ENCODE measurements at places on chromosomes 1 and 21.

- DNase-seq = no peak
Observed at GRCh38 chr21:26394341-26394740, 178.7 kb downstream of the CYYR1 start.

DNA sequence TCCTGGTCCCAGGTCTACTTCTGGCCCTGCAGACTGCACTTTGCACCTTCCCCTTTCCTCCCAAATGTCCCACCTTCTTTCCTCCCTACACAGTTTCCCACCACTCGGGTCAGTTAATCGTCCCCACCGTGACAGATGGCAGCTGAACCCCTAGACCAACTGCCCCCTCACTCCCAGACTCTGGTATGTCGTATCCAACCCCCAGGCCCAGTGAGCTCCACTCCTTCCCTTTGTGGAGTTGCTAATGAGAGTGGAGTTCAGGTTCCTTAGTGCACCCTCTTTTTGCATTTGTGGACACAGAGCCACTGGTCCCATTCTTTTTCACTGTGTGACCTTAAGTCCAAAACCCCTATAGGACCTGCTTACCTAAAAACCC is 1.8 kb downstream of the MAN1C1 start:
- DNase-seq = no peak

DNA sequence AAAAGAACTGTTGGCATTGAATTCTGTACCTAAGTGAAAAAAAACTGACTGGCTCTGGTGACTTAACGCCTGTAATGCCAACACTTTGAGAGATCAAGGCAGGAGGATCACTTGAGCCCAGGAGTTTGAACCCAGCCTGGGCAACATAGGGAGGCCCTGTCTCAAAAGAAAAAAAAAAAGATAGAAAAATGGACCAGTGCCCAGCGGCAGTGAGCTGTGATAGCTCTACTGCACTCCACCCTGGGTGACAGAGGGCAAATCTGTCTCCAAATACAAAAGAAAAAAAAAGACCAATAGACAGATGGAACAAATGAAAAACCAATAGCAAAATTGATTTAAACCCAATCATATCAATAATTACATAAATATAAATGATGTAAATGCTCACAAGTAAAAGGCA is 674 bp upstream of the AKR7A3 start:
- DNase-seq = no peak

GRCh38 chr1:208858738-208859137 is 614.6 kb upstream of the PLXNA2 start:
- no peak for DNase-seq

DNA sequence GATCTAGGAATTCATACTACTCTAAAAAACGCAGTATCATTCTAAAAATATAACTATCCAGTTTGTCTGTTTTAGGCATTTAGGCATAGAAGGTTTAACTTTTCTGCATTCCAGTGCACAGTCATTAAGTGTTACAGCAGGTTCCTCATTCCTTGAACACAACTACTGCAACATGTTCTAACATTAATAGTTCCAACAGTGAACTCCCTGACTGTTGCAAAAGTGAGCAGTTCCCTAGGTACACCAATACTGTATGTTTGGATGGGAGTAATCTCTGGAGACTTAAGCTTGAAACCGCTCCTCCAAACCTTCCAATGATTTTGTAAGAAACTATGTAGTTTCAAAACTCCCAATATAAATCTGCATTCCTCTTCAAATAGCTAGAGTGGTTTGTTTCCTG is 46.2 kb downstream of the UCHL5 start:
- DNase-seq = no peak

DNA sequence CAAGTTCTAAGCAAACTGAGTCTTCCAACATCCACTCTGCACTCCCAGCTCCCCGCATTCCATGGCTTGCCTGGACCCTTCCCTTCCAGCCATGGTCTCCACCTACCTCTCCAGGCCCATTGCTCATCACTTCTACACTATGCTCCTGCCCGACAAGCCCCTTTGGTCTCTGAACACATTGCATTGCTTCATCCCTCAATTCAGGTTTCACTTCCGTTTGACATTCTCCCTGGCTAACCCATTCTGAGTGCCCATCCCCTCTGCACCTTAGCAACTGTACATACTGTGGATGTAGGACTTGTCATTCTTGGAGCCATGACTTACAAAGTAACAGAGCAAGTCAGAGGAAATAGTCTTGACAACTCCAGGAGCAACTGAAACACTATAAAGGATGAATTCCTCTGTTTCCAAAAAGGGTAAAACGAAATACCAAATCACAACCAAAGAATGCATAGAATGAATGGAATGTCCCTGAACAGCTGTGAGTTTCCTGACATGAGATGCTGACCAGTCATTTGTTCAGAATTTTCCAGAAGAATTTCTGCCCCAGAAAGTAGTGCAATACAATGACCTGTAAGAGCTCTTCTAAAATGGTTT is 66.7 kb downstream of the KCNJ6 start:
- no peak for DNase-seq

- no peak for DNase-seq
Observed at GRCh38 chr1:200248541-200248940, 161.3 kb downstream of the ZNF281 start.

- no peak for DNase-seq
Observed at GRCh38 chr1:234866007-234866866, 256.3 kb upstream of the IRF2BP2 start.

GRCh38 chr1:116753312-116753711 is 918 bp upstream of the CD2 start:
- DNase-seq = no peak

- DNase-seq = no peak
Observed at GRCh38 chr1:1166642-1167397, 6.9 kb upstream of the TTLL10 start.

GRCh38 chr1:101282314-101283038 is 45.7 kb downstream of the S1PR1 start:
- DNase-seq = no peak

GRCh38 chr1:25540750-25541342 is 2.6 kb upstream of the LDLRAP1 start:
- DNase-seq = no peak

GRCh38 chr1:157096881-157097280 is 2.7 kb downstream of the ETV3L start:
- DNase-seq = no peak

DNA sequence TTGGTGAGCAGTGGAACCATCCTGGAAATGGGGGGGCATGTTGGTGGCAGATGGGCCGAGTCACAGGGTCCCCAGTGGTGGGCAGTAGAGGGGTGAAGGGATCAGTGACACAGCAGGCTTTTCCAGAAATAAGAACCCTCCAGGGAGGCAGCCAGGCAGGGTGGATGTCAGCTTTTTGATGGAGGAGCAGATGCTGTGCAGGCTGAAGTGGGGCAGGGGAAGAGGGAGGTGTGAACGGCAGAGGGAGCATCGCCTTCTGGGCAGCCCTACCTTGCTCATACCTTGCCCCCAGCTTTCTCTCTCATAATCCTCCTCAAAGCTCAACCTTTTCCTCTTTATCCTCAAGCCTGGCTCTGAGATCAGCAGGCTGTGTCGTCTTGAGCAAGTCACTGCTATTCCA is 131.8 kb upstream of the IPO9 start:
- DNase-seq = no peak

GRCh38 chr1:95222629-95223028 is 11.4 kb upstream of the RWDD3 start:
- DNase-seq = no peak

DNA sequence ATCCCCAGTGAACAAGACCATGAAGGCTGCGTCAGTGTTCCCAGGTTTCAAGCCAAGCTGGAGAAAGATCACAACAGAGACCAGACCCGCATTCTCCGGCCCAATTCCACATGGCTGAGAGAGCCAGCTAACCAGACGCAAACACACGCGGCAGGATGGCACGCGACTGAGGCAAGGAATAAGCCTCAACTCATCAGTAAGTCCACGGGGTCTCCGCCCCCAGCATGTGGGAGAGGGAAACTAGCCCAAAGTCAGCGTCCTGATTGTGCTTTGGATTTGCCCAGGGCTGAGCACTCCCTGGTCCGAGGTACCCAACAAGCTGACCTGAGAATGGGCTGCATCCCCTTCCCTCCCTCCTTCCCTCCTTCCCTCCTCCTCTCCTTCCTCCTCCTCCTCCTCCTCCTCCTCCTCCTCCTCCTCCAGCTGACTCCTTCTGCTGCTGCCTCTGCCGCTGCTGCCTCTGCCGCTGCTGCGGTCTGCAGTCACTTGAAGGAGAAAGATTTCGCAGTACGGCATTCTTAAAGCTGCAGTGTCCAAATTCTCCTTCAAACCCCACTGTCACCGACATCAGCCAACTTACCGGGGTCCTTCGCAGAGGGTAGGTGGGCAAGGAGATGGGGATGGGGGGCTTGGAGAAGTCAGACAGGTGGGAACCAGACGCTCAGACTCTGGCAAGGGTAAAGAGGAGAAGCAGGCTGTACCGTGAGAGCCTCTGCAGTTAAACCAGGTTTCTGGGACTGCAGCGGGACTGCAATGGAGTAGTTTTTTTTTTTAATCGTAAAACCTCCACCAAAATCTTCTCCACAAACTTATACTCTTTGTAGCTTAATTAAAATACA is 33.0 kb upstream of the H6PD start:
- no peak for DNase-seq

DNA sequence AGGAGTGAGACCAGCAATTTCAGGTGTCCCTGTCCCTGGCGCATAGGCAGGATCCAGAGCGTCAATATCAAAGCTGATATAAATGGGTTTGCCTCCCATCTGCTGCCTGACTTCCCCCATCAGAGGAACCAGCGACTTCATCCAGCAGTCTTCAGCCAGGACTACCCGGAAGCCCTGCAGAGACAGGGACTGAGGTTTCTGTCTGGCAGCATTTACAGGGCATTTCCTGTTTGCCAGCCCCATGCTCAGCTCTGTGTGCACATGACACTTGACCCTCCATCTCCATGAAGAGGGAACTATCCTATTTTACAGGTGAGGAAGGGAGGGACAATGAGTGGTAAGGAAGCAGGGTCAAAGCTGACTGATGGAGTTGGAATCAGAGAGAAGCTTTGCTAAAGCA is 7.2 kb downstream of the AGMAT start:
- DNase-seq = no peak

DNA sequence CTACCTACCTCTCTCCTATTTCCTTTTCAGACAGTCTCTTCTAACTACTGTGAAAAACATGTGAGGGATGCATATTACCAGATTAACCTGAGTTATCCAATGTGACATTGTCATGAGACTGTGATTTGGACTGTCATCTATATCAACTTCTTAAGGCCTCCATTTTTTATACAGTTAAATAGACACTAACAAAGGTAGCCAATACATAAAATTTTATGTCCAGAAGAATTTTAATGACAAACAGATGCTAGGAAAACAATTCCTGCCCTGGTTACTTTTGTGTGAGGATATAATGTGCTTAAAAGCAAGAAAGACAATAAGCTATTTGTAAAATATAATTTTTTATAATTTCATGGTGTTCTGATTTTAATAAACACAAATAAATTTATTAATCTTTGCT is 136.2 kb downstream of the DPYD start:
- no peak for DNase-seq

- no peak for DNase-seq
Observed at GRCh38 chr1:154416471-154417337, 11.6 kb downstream of the IL6R start.

GRCh38 chr1:151934048-151934493 is 24.8 kb upstream of the THEM4 start:
- DNase-seq = no peak

DNA sequence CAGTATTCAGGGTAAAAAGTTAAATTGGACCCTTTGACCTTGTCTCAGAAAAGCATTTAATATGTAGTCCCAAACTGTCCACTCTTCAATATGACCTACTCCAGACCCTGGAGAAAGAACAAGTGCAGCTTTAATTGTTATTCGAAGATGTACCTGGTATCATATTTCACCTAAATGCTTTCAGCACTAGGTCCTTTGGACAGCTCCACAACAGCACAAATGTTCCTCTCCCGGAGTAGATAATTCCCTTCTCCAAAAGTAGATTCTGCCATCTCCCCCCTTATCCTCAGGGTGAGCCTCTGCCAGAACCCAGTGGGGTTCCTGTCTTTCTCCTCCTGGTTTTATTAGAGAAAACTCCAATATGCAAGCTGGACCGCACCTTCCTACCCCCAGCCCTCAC is 104.5 kb upstream of the AJAP1 start:
- DNase-seq = no peak

GRCh38 chr1:10074852-10075730 is 42.3 kb downstream of the UBE4B start:
- DNase-seq = no peak

DNA sequence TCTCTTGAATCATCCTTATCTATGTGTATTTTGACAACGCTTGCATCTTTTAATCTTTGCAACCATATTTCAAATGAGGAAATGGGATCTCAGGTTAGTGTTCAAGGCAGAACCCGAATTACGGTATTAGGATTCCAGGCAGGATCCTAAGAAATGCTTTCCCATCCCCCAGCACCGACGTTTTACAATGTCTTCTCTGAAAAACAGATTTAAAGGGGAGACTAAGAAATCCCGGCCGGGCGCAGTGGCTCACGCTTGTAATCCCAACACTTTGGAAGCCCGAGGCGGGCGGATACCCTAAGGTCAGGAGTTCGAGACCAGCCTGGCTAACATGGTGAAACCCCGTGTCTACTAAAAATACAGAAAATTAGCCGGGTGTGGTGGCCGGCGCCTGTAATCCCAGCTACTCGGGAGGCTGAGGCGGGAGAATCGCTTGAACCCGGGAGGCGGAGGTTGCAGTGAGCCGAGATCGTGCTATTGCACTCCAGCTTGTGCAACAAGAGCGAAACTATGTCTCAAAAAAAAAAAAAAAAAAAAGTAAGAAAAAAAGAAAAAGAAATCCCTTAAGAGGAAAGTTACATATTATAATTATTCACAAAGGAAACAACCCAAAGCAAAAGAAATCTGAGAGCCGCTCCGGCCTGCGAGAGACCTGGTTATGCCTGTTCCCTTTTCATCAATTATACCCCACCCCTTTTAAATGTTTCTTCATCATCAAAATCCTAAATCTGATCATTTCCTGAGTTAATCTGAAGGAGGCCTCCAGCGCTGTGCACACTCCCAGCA is 801 bp upstream of the GORAB start:
- DNase-seq = no peak

DNA sequence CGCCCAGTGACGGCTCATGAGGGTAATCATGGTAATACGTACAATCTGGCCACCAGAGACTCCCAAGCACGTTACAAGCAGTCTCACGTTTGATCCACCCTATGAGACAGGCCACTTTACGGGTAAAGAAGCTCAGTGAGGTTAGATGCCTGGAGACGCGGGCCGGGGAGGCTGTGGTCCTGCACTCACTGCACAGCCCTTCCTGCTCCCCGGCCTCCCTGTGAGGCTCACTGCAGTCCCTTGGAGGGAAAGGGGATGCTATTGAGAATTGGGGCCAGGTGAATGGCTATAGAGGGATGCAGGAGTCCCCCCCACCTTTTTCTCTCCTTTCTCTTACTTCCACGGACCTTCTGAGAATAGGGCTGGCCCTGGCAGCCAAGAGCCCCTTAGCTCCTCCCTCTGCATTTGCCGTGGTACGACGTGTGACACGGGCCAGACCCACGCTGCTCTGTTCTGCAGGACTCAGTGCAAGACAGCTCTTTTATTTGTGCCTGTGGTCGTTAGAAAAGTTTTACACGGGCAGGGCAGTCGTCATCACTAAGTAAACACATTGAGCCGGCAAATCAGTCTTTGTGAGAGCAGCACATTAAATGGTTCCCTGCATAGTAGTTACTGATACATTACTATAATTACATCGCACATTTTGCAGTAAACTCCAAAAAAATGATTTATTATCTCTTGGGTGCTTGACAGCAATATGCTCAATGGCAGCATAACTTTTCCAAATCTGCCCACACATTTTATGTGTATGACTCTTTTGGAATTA is 18.8 kb downstream of the KIF26B start:
- DNase-seq = no peak

- DNase-seq = no peak
Observed at GRCh38 chr1:1990222-1990621, 13.4 kb downstream of the CFAP74 start.

- DNase-seq = no peak
Observed at GRCh38 chr1:5981009-5981380, 11.2 kb downstream of the NPHP4 start.
